Osteoblast (primary cell): ENCODE measurements at places on chromosomes 2 and 18.
A peak's percentile ranks its signal among the peaks of the same experiment; 100 is the strongest.

- DNase-seq, result peak; percentile 86
These were observed 1.1 kb upstream of the PGAP1 start for GRCh38 chr2:196927376-196928225.

DNA sequence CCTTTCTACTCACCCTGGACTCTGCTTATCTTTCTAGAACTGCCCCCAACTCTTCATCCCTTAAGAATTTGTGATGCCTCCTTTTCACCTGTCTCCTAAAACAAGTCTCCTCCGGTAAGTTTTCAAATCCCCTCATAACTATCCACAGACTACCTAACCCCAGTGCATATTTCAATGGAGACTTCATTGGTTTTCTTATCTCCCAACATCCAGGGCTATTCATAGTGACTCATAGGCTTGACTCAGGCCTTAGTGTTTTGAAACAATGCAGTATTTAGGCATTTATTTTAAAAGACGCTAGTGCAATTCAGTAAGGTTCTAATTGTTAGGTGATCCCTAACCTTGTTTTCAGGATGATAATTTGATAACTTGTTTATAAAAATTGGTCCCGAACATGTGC, 399.2 kb downstream of the CPS1 start:
- DNase-seq, result peak; percentile 85

DNA sequence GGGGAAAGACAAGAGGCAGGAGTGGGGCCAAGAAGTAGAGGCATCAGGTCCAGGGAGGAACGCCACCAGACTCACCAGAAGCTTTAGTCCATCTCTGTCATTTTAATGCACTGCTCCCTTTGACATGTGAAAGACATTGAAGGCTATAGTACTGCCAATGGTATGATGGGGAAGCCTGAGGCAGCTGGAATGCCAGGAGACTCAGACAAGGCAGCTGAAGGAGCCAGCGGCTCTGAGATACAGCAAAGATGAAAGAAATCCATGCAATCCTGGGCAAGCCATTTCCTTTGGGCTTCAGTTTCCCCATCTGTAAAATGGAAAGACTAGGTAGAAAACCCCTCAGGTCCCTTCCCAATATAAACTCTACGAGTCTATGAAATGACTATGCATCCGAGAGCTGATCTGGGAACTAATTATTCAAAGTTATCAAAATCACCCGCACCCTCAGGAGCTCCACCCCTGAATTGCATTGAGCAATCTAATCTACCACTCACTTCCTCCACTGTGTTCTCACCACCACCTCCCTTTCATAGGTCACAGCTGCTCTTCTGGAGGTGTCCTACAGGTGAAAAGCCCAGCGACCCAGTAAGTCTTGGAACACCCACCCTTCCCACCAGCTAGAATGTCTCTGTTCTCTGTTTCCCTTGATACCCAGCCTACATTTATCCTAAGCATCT, 3.1 kb downstream of the CXCR2 start:
- DNase-seq, result no peak

DNA sequence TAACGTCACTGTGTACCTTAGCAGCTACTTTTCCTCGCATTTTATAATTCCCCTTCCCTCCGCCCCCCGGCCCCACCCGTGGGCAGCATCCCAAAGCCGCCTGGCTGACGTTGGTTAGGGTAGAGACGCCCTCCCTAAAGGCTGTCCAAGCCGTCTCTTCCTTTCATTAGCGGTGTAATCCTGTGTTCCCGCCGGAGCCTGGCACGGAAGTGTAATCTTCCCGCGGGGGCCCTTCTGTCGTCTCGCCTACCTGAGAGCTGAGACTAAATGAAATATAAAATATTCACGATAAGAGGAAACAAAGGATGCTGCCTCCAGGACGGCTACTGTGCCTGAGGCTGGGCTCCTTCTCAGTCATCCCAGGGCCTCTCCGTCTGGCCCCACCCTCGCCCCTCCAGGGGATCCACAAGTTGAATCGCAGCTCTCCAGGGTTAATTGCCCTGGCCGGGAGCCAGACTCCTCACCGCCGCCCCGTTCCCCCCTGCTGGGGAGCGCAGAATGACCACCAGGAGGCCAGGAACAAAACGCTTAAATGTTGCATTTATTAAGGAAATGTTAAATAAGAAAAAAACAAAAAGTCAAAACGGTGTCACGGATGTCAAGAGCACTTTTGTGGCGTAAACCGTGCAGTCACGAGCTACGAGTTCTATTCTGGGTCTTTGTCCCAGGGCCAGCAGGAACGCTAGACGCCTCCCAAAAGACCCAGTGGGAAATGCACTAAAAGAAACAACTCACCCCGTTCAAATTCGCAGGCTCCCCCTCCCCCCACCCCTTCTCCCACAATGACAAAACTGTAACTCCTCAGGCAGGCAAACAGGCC, 1.5 kb downstream of the RPRM start:
- peak; percentile 37 for DNase-seq
